ENCODE measurements at places on chromosomes 1 and 21.

- peak; percentile 79 for DNase-seq
Measured at GRCh38 chr1:207815913-207816291, 64.0 kb downstream of the CD46 start.

DNA sequence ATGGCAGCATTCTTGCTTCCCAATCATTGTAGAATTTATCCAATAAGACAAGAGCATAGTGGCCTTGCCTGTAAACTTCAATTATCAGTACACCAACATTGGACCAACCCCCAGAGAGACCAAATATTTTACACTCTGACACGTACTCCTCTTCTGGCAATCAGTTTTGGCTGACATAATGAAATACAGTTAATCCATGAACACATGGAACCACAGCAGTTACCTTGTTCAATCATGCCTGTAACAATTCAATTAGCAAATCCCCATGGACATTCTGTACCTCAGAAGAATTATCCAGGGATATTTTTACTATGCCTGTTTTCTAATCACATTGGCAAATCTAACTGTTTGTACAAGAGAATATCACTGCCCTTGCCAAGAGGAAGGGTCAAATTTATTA, 2162.0 kb downstream of the MRPL39 start:
- DNase-seq: no peak

DNA sequence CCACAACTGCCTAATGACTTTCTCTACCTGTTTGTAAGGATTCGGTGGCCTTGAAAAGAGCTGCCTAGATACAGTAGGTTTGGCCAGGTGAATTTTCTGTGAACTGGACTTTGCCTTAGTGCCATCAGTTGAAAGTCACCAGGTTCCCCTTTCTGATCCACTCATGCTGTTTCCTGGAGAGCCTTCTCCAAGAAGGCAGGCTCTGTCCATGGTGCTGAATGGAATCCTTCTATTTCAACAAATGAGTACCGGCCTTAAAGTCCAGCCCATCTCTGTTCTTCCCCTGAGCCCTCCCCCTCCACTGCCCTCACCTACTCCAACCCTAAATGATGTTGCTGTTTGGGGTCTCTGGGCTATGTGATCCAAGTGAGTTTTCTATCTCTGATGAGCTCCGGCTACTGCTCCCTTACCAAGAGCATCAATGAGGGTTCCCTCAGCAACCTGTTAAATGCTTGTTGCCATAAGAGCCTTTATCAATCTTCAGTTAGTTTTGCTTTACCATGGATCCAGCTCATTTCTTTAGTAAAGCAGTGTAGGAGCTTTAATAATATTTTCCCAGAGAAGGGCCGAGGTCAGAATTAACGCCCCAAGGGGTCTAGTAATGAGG, 500.4 kb downstream of the PTPRU start:
- DNase-seq: peak; percentile 13

- peak; percentile 60 for DNase-seq
Measured at GRCh38 chr1:173431304-173432045, 45.7 kb upstream of the PRDX6 start.

GRCh38 chr1:12140515-12141162, 26.2 kb upstream of the TNFRSF1B start:
- DNase-seq: no peak

GRCh38 chr1:205849619-205850355, at the start of gene PM20D1:
Gene PM20D1, minus strand, starts transcription at chr1:205850132. Its CDS starts 60 bp downstream, at chr1:205850072.
- peak; percentile 37 for DNase-seq

DNA sequence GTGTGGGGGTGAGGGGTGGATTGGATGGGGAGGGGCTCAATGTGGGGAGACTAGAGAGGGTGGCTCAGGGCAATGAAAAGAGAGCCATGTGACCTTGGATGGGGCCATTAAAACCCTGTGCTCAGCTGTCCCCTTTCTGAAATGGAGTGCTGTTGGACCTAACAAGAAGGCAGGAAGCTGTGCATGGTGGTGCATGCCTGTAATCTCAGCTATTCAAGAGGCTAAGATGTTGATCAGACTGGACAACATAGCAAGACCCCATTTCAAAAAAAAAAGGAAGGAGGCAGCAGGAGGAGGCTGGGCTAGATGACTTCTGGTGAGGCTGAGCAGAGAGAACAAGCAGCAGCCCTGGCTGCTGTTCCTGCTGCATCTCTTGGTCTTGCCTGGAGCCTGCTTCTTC, 7.0 kb downstream of the OPRD1 start:
- DNase-seq: no peak

- DNase-seq: no peak
Measured at GRCh38 chr1:87346130-87346814, 17.6 kb downstream of the LMO4 start.

DNA sequence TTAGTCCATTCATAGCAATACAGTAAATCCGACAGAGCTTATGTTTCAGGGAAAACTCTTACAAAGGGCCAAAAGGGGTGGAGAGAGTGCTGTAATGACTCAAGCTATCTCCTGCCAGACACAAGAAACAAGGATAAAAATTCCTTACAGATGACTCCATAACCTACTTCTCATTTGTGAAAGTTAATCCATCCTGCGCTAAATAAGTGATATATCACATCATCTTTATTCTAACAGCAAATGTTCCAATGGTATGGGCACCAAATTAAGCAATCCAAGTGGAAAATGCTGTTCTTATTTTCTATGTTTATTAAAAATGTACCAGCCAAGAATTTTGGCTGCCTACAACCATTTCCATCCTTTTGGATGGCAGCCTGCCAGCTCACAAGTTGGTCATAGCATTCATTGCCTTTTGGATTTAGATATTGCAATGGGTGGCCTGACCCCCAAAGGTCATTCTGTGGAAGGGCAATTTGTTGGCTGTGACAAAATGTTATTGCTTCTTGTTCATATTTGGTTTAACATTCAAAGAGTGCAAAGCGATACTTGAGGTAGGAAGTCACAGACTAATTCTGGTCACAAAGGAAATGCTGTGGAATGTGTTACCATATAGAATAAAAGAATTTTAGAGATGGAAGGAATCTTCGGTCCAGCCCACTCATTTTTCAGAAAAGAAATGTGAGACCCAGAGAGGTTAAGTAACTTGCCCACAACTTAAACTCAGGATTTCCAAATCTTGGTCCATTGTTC, 2.8 kb upstream of the ENAH start:
- peak; percentile 98 for DNase-seq

DNA sequence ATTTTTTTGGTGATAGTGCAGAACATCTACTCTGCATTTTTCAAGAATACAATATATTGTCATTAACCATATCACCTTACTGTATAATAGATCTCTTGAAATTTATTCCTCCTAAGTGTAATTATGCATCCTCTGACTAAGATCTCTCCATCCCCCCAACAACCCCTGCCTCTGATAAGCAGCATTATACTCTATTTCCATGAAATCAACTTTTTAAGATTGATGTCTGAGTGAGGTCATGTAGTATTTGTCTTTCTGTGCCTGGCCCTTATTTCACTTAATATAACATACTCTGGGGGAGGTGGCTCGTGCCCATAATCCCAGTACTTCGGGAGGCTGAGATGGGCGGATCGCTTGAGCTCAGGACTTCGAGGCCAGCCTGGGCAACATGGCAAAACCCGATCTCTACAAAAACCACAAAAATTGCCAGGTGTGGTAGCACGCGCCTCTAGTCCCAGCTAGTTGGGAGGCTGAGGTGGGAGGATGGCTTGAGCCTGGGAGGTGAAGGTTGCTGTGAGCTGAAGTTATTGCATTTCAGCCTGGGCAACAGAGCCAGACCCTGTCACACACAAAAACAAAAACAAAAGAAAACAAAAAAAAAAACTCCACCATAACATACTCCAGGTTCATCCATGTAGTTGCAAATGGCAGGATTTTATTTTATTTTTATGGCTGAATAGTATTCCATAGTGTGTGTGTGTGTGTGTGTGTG, 5.7 kb downstream of the ACOT11 start:
- no peak for DNase-seq

- DNase-seq: no peak
Measured at GRCh38 chr1:210722410-210723081, 393.8 kb downstream of the HHAT start.

DNA sequence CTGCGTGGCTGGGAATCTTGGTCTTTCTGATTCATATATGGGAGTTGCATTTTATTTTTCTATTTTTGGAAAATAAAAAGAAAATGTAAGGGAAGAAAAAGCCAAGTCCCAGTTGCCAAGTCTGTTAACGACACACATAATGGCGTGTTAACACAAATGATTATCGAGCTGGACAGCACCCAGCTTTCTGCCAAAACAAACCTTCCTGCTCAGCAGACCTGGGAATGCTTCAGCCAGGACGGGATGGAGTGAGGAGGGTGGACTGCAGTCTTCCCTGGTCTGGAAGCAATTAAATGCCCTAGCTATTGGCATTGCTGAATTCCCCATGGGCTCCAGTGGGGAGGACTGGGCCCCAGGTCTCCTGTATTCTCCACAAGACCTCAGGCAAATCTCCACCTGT, 184.2 kb upstream of the USP24 start:
- DNase-seq: no peak

DNA sequence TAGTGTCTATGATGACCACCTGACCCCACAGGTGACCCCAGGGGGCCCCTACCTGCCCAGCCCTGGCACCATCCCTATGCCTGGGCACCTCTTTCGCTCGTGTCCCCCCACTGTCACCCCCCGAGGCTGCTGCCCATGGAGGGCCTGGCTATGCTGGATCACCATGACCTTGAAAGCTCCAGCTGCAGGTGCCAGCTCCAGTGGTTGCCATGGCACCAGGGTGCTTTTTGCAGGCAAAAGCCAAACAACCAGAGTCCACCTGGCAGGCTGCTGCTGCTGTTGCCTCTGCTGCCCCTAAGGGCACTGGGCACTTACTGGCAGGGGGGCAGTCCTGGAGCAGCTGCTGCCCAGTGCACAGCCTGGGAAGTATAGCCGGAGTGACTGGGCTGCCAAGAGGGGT, 21.7 kb downstream of the ETNK2 start:
- DNase-seq: no peak

- no peak for DNase-seq
Measured at GRCh38 chr21:26798856-26799751, 46.1 kb downstream of the ADAMTS1 start.

GRCh38 chr21:26159869-26160268, 10.7 kb downstream of the APP start:
- no peak for DNase-seq

- peak; percentile 77 for DNase-seq
Measured at GRCh38 chr1:45953934-45954847, 150.8 kb downstream of the MAST2 start.

GRCh38 chr1:37930246-37931101, 16.4 kb downstream of the INPP5B start:
- no peak for DNase-seq

GRCh38 chr1:25799935-25800702, at the start of gene SELENON:
Gene SELENON, plus strand, starts transcription at chr1:25800193. Its CDS starts 38 bp downstream, at chr1:25800231.
- no peak for DNase-seq

GRCh38 chr21:39232861-39233291, 49.6 kb upstream of the PSMG1 start:
- no peak for DNase-seq

- peak; percentile 44 for DNase-seq
Measured at GRCh38 chr1:47192458-47193384, 2.9 kb upstream of the PDZK1IP1 start.

DNA sequence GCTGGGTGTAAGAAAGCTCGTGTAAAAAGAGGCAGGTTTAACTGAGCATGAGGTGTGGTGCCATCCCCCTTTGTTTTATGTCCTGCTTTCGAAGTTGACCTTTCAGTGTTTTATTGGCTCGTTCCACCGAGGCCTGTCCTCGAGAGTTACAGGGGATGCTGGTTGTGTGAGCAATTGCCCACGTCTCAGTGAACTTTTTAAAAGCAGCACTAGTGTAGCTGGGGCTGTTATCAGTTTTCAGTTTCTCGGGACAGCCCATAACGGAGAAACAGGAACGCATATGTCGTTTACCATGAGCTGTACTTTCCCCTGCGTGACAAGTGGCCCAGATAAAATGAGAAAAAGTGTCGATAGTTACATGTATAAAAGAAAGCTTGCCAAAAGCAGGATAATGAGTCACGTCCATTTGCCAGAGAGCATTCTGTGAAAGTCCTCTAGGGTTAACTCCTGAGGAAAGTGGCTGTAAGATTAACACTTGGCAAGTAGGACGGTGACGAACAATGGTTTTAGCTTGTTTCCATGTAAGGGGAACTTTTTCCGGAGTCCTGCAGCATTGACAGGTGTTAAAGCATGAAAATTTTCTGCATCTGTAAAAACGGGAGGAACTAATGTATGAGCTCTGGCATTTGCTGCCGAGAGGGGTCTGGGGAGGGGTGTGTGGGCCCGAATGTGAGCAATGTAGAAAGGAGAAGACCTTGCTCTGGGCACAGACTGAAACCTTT, 7.8 kb upstream of the LRRC47 start:
- no peak for DNase-seq

DNA sequence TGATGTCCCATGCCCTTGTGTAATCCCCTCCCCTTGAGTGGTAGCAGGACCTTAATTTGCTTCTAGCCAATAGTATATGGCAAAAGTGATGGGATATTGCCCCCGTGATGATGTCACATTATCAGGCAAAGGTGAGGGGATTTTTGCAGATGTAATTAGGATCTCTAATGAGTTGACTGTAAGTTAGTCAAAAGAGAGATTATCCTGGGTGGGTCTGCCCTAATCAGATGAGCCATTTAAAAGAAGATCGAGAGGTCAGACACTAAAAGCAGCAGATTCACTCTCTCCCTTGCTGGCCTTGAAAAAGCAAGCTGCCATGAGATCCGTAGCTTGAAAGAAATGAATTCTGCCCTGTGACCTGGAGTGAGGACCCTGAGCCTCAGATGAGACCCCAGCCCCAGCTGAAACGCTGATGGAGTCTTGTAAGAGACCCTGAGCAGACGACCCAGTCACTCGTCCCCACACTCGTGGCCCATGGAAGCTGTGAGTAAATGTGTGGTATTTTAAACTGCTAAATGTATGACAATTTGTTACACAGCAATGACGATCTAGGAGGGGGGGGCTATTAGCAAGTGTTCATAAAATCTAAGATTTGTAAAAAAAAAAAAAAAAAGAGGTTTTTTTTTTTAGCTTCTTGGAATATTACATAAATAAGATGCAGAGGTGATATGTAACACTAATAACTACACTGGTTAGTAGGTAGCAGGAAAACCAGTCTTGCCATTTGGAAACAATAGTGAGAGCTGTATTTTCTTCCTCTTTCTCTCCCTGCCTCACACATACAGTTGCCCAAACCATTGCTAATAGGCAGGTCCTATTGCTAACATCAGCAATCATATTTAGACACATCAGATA, 50.3 kb upstream of the TARBP1 start:
- no peak for DNase-seq

- DNase-seq: no peak
Measured at GRCh38 chr1:85943526-85943925, 213.0 kb downstream of the COL24A1 start.

DNA sequence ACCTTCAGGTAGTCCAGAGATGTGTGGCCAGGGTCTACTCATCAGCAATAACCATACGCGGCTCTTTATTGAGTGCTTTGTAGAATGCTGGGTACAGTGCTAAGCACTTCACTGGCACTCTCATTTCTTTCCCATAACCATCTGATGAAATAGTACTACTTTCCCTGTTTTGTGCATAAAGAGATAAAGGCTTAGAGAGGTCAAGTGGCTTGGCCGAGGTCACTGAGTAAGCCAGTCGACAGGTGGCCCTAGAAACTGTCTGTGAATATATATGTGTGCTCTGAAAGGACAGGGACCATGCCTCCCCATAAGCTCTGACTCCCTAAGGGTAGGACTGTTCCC, 52.8 kb downstream of the NENF start:
- no peak for DNase-seq

GRCh38 chr1:5706239-5706638, 286.0 kb downstream of the NPHP4 start:
- no peak for DNase-seq

GRCh38 chr21:33266789-33267135, 595 bp downstream of the IL10RB start:
- no peak for DNase-seq

GRCh38 chr1:40312238-40313205, 4.6 kb downstream of the COL9A2 start:
- DNase-seq: no peak

- no peak for DNase-seq
Measured at GRCh38 chr1:180173952-180174351, 19.3 kb downstream of the QSOX1 start.
